ENCODE measurements at places on chromosomes 4 and X.

DNA sequence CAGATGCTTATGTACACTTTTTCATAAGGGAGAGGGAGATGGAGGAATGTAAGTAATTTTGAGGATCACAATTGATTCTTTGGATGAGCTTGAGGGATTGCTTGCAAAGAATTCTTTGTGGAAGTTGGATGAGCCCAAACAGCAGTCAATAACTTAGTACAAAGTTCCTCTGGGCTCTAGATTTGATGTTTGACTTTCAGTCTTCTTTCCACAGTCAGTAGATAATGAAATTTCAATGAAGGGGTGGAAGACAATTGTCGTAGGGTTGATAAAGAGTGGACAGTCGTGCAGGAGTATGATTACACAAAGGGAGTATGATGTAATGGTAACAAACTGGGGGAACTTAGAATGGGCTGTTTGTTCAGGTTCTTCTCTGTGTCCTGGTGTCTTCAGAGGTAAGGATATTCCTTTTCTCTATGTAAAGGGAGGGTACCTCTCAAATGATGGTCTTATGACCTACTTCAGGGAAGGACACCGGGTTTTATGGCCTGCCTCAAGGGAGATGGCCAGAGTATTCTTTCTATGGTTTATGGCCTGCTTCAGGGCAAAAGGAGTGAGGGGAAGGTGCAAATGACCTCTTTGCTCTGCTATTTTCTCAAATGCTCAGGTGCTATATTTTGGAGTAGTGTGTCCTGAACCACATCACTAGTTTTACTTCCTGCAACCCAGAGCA, 1.7 kb upstream of the ABRAXAS1 start:
- no peak overlapping the region for H3K4me3 ChIP-seq
- H3K27ac ChIP-seq: no peak overlapping the region
- DNase-seq: no peak
- no peaks in the 10 kb centered on the region for H3K27me3 ChIP-seq
- no peaks in the 10 kb centered on the region for H3K4me1 ChIP-seq

GRCh38 chr4:54058171-54058570, 6.2 kb downstream of the CHIC2 start:
- H3K4me1 ChIP-seq: no peaks in the 10 kb centered on the region
- no peak overlapping the region for H3K4me3 ChIP-seq

DNA sequence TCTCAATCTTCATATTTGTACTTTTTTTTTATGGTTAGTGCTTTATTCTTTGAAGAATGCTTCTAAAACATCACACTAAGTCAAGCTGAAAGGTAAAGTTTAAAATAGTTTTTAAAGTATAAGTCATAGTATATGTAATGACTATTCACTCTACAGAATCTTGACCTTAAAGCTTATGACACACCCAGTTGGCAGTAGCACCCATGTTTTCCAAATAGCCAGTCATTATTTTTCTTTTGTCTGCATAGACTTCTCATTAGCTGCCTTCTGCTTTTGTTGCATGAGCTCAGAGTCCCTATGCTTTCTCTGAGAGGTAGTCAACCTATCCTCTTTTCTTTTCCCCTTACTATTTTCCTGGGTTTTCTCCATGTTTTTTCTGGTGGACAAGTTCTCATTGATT, 231.5 kb downstream of the PCDH18 start:
- H3K27me3 ChIP-seq: no peaks in the 10 kb centered on the region
- H3K4me1 ChIP-seq: no peaks in the 10 kb centered on the region
- no peaks in the 10 kb centered on the region for H3K36me3 ChIP-seq
- no peak overlapping the region for H3K27ac ChIP-seq

GRCh38 chr4:53895137-53895536, 169.3 kb downstream of the CHIC2 start:
- no peak for DNase-seq
- no peak overlapping the region for H3K27ac ChIP-seq
- H3K27me3 ChIP-seq: no peaks in the 10 kb centered on the region

- H3K4me3 ChIP-seq: no peak overlapping the region
- DNase-seq: no peak
- H3K27me3 ChIP-seq: no peaks in the 10 kb centered on the region
Measured at GRCh38 chrX:96376266-96376665, 308.4 kb upstream of the DIAPH2 start.

- no peak overlapping the region for H3K27ac ChIP-seq
- no peaks in the 10 kb centered on the region for H3K4me1 ChIP-seq
- H3K36me3 ChIP-seq: no peaks in the 10 kb centered on the region
- DNase-seq: no peak
- H3K27me3 ChIP-seq: no peaks in the 10 kb centered on the region
Measured at GRCh38 chr4:7967501-7968261, 28.0 kb upstream of the AFAP1 start.

GRCh38 chrX:150849996-150850720, 48.3 kb downstream of the CD99L2 start:
- no peaks in the 10 kb centered on the region for H3K4me1 ChIP-seq
- no peak for DNase-seq
- no peaks in the 10 kb centered on the region for H3K27me3 ChIP-seq
- H3K4me3 ChIP-seq: no peak overlapping the region
- H3K36me3 ChIP-seq: peaks cover 5% of the 10 kb centered on the region

DNA sequence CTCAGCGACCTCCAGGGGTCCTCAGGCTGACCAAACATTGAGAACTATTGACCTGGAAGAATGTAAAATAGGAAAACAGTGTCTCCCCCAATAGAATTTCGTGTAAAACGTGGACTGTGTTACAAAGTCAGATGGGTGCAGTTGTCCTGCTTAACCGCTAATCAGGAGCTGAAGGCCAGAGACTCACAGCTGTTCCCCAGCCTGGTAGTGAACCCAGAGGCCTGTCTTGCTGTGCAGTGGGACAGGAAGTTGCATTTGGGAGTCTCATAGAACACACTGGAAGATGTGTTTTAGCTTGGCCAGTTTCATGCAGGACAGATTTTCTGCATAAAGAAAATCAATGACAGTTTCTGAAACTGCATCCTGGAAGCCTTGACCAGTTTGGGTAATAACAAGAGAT, 151.5 kb downstream of the PTTG2 start:
- peaks cover 22% of the 10 kb centered on the region for H3K4me1 ChIP-seq
- H3K4me3 ChIP-seq: no peak overlapping the region
- H3K36me3 ChIP-seq: peaks cover 32% of the 10 kb centered on the region
- no peak for DNase-seq
- H3K27ac ChIP-seq: no peak overlapping the region
- no peaks in the 10 kb centered on the region for H3K27me3 ChIP-seq

GRCh38 chrX:68699960-68700746, 52.7 kb downstream of the STARD8 start:
- H3K27ac ChIP-seq: no peak overlapping the region
- H3K4me1 ChIP-seq: peaks cover 2% of the 10 kb centered on the region
- DNase-seq: no peak
- H3K4me3 ChIP-seq: no peak overlapping the region

DNA sequence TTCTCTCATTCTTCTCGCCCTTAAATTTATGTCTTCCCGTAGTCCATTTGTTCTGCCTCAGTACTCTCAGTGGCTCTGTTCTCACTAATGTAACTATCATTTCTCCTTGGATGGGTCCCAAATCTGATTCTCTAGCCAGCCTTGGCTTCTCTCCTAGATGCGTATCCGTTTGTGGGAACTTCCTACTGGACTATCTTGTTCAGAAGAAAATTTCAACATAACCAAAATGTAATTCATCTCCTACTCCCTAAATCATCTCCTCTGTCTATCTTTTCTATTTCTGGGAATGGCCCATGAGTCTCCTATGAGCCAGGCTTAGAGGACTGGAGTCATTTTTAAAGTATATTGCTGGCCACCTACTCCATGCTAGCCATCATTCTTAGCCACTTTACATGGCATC, 4.4 kb upstream of the C4orf36 start:
- no peak overlapping the region for H3K4me3 ChIP-seq
- H3K36me3 ChIP-seq: peaks cover 7% of the 10 kb centered on the region
- DNase-seq: no peak
- H3K27me3 ChIP-seq: no peaks in the 10 kb centered on the region
- no peaks in the 10 kb centered on the region for H3K4me1 ChIP-seq
- H3K27ac ChIP-seq: no peak overlapping the region

- H3K36me3 ChIP-seq: no peaks in the 10 kb centered on the region
- H3K4me1 ChIP-seq: peaks cover 4% of the 10 kb centered on the region
- no peak for DNase-seq
- H3K27me3 ChIP-seq: no peaks in the 10 kb centered on the region
- H3K27ac ChIP-seq: no peak overlapping the region
Measured at GRCh38 chr4:24117975-24118374, 228.1 kb upstream of the PPARGC1A start.

DNA sequence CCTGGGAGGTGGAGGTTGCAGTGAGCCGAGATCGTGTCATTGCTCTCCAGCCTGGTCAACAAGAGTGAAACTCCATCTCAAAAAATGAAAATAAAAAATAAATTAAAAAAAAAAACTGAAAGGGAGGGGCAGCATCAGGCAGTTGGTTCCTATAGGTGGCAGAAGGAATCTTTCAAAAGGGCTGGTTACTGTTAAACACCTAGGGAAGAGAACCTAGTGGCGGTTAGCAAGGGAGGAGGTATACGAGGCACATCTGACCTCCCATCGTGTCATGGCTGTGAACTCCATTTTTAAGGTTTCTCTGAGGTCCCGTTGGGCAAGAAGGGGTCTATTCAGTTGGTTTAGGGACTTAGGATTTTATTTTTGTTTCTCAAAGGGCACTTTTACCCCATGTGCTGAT, 150.1 kb downstream of the SLC7A11 start:
- H3K27me3 ChIP-seq: no peaks in the 10 kb centered on the region
- no peaks in the 10 kb centered on the region for H3K4me1 ChIP-seq
- no peaks in the 10 kb centered on the region for H3K36me3 ChIP-seq
- H3K4me3 ChIP-seq: no peak overlapping the region

DNA sequence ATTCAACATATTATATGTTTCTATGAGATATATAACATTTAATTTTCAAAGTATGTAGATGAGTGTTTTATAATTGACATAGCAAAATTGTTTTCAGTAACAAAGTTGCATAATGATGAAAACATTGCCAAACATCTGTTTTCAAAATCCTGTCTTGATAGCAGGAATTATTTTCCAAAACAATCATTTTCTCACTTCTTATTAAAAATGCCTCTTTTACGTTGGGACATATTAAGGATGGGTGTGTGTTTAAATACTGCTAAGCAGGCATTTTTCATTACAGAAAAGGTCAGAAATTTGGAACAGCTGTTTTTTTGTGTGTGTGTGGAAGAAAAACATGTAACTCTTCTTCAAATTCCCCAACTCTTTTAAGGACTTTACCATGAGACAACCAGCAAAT, 452.0 kb downstream of the SPRY1 start:
- H3K4me1 ChIP-seq: no peaks in the 10 kb centered on the region
- no peak for DNase-seq
- no peaks in the 10 kb centered on the region for H3K36me3 ChIP-seq
- no peaks in the 10 kb centered on the region for H3K27me3 ChIP-seq
- no peak overlapping the region for H3K27ac ChIP-seq

GRCh38 chrX:47706575-47706974, 47.6 kb upstream of the UXT start:
- H3K36me3 ChIP-seq: no peaks in the 10 kb centered on the region
- H3K27me3 ChIP-seq: no peaks in the 10 kb centered on the region
- H3K4me3 ChIP-seq: no peak overlapping the region

DNA sequence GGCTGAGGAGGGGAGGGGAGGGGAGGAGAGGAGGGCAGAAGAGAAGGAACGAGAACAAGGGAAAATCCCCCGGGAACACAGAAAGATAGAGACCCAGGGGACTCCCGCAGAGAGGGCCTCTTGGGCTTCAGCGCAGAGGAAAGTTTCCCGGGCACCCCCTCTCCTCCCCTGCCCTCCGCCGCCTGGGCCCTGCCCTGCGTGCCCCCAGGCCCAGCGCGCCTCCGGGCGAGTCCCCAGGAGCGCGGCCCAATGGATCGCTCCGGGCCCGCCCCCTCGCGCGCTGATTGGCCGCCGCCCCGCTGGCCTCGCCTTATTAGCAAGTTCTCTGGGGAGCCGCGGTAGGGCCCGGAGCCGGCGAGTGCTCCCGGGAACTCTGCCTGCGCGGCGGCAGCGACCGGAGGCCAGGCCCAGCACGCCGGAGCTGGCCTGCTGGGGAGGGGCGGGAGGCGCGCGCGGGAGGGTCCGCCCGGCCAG, at the start of gene MSX1:
MSX1 (plus strand) TSS at position 341 of the 474 bp plus-strand sequence. CDS start 235 bp downstream, outside the sequence.
- H3K27ac ChIP-seq: no peak within 1 kb of the TSS
- DNase-seq: peak; percentile 96
- peaks cover 91% of the 10 kb centered on the region for H3K27me3 ChIP-seq
- H3K4me1 ChIP-seq: 0 out of 2 replicates have a peak, but pooled peaks cover 3% of the 10 kb centered on the region
- H3K36me3 ChIP-seq: no peaks in the 10 kb centered on the region
- H3K4me3 ChIP-seq: peak within 1 kb of the TSS; percentile 73

DNA sequence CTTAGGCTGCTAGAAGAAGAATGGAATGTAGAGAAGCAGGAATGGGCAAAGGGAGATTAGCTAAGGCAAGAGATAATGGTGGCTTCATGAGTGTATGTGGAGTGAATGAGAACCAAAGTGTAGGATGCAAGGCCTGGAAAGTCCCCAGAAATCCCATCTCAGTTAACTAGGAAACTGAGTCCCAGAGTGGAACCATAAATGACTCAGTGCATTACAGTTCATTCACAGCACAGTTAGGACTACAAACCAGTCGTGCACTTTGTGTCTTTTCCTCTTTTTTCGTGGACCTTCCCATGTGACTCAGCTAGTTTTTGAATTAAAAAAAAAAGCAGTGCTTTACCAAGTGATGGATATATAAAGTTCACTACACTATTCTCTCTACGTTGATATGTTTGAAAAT, 27.7 kb upstream of the REST start:
- no peak overlapping the region for H3K4me3 ChIP-seq
- no peak for DNase-seq
- no peaks in the 10 kb centered on the region for H3K4me1 ChIP-seq

GRCh38 chrX:126272795-126273497, 106.9 kb upstream of the DCAF12L2 start:
- H3K27ac ChIP-seq: no peak overlapping the region
- DNase-seq: no peak
- H3K27me3 ChIP-seq: no peaks in the 10 kb centered on the region
- peaks cover 26% of the 10 kb centered on the region for H3K36me3 ChIP-seq
- no peaks in the 10 kb centered on the region for H3K4me1 ChIP-seq

DNA sequence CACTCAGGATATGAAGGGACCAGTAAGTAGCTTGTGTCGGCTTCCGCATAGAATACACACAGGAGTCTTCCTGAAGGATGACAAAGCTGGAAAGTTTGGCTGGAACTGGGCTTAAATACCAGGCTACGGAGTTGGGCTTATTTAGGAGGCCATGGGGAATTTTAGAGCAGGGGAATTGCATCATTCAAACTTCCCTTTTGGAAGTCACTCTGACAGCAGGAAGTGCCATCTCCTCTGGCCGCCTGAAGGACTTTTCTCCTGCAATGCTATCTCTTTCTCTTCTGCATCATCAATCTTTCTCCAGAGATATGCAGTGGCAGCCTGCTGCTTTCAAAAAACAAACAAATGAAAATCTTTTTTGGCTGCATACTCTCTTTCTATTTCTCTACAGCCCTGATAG, 48.4 kb upstream of the PAK3 start:
- H3K4me1 ChIP-seq: no peaks in the 10 kb centered on the region

DNA sequence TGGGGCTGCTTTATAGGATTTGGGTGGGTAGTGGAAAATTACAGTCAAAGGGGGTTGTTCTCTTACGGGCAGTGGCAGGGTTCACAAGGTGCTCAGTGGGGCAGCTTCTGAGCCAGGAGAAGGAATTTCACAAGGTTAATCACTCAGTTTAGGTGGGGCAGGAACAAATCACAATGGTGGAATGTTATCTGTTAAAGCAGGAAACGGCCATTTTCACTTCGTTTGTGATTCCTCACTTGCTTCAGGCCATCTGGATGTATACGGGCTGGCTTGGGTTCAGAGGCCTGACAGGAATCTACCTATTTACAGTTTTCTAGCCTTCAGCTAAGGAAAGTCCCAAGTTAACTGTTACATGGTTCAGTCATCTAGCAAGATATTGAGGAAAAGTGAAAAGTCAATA, 1003.5 kb downstream of the STPG2 start:
- H3K36me3 ChIP-seq: peaks cover 55% of the 10 kb centered on the region
- no peaks in the 10 kb centered on the region for H3K4me1 ChIP-seq
- DNase-seq: no peak
- H3K27me3 ChIP-seq: no peaks in the 10 kb centered on the region
- H3K27ac ChIP-seq: no peak overlapping the region
